ENCODE measurements at places on chromosomes 12 and 14.
A peak's percentile ranks its signal among the peaks of the same experiment; 100 is the strongest.

- DNase-seq, result no peak
These were observed 100.7 kb downstream of the ITPR2 start for GRCh38 chr12:26732005-26732908.

GRCh38 chr12:53159195-53159839 lies 21.2 kb upstream of the ZNF740 start:
- peak; percentile 88 for DNase-seq

DNA sequence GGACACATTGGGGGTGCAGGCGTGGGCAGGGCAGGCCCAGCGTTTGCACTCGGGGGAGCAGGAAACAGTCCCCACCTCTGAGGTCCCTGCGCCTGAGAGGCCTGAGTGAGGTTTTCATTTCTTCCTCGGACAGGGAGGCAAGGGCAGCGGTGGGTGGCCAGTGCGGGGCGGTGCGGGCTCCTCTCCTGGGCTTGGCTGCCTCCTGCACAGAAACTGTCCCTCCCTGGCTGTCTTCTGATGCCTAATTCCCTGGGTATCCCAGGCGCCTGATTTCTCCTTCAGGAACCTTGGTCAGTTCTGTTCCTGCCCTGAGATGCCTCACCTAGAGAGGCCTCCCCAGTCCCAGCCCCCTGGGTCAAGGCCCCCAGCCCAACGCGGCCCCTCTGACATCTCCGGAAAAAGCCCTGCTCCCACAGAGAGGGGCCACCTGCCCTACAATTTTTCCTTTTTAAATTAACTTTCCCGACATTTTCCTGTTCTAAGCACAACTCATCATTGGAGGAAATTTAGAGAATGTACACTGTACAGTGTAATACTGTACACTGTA lies 260.3 kb downstream of the ADGRD1 start:
- no peak for DNase-seq

DNA sequence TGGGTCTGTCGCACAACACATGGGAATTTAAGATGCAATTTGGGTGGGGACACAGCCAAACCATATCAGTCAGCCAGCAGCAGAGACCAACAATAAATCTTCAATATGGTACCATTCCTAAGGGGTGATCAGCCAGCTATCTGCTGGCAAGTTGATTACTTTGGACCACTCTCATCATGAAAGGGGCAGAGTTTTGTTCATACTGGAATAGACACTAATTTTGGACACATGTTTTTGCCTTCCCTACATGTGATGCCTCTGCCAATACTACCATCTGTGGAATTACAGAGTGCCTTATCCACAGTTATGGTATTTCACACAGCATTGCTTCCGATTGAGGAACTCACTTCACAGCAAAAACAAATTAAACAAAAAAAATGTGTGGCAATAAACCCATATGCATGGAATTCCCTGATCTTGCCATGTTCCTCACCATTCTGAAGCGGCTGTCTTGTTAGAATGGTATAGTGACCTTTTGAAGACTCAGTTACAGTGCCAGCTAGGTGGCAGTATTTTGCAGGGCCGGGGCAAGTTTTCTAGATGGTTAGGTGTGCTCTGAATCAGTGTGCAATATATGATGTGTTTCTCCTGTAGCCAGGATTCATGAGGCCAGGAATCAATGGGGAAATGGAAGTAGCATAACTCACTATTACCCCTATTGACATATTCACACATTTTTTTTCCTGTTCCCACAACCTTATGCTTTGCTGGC lies 179.0 kb upstream of the IGF1 start:
- no peak for DNase-seq

DNA sequence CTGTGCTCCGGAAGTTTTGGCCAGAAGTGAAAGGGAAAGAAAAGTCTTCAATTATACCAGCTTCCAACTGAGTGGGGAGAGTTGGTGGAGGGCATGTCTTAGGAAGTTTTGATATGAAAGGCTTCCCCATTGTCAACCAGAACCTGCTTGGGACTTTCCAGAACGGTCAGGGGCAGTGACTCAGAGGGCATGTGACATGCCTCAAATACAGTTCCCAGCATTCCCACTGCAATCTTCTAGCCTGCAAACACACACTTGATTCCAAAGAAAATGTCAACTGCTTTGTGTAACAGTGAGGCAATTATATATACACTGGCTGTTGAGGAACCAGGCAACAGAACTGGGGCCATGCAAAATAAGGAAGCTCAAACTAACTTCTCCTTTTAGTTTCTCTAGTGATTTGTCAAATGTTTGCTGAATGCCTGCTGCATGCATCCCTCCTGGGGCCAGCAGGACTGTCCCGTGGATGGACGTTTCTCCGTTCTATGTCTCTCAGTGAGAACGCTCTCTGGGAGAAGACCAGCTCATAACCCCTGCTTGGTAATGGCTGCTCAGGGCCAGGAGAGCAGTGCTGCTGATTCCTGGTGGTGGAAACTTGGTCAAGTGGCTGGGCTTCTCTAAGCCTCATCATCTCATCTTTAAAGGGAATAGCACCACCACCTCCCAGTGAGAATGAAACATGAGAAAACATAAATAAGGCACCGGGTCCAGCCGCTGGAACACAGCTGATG lies 18.3 kb downstream of the SLC25A47 start:
- no peak for DNase-seq

- DNase-seq, result no peak
These were observed 322.5 kb downstream of the SYT1 start for GRCh38 chr12:79187032-79187431.

DNA sequence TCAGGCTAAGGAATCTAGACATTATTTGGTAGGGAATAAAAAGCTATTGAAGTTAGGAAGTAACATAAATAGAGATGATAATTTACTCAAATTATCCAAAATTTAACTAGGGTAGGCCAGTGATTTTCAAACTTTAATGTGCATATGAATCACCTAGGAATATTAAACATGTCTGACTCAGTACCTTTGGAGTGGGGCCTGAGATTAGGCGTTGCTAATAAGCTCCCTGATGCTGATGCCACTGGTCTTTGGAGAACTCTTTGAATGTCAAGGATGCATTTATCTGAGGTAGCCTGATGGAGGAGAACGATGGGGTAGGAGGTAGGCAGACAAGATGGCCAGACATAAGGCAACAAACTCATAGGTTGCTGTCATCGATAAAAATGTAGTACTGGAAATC lies 33.2 kb downstream of the EFCAB11 start:
- DNase-seq, result no peak

GRCh38 chr14:100532906-100533655 lies 54.1 kb downstream of the BEGAIN start:
- DNase-seq, result no peak

DNA sequence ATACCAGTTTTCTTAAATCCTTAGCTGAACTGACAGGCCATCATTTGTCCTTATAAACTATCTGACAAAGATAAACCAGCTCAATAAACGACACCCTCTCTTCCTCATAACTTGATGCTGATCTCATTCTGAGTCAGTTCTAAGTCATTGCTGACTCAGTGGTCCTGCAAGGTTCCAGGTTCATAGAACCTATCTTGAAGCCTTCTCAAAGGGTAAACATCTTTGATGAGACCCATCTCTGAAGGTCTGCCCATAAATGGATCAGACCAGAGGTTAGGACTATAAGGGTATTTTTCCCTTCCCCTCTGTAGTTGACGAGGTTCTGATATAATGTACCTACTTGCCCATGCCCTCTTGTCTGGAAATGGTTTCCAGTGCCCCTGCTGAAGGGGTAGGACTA lies 11.9 kb downstream of the NAA25 start:
- no peak for DNase-seq

GRCh38 chr14:64501411-64502171 lies 2.0 kb downstream of the ZBTB25 start:
- no peak for DNase-seq

- no peak for DNase-seq
These were observed 7.1 kb upstream of the IFNG-AS1 start for GRCh38 chr12:67982164-67982563.

- DNase-seq, result no peak
These were observed 263.1 kb upstream of the CRY1 start for GRCh38 chr12:107356266-107356936.
